Posterior vena cava (tissue), 2 donors: ENCODE measurements at places on chromosomes 7 and 10. TPM values are rescaled to one million over a fixed set of nuclear protein-coding genes. Genes with fewer than 3 reads are reported as not detected.

DNA sequence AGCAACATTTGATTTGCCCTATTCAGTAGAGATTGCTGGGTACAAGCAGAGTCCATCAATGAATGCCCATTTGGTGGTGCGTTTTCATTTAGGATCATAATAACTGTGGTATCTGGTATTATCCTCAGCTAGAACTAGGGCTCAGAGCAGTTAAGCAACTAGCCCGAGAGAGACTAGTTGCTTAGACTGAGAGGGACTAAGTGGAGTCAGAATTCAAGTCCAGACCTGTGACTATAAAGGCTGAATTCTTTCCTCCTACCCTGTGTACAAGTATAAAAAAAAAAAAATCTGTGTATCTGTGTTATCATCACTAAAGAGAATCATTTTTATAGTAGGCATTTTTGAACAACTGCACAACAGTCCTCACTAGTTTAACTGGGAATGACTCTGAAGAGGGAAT, 45.3 kb upstream of the DKK1 start:
- DNase-seq: no peak

The EN2 gene
- 0.14 TPM for total RNA-seq

The HOXA13 gene
- not detected for total RNA-seq

- no peak for DNase-seq
Observed at GRCh38 chr7:38855386-38855785, 53.6 kb downstream of the VPS41 start.

The CCDC6 gene
- total RNA-seq: 64.3 TPM
